ENCODE measurements at places on chromosomes 7 and 10.

DNA sequence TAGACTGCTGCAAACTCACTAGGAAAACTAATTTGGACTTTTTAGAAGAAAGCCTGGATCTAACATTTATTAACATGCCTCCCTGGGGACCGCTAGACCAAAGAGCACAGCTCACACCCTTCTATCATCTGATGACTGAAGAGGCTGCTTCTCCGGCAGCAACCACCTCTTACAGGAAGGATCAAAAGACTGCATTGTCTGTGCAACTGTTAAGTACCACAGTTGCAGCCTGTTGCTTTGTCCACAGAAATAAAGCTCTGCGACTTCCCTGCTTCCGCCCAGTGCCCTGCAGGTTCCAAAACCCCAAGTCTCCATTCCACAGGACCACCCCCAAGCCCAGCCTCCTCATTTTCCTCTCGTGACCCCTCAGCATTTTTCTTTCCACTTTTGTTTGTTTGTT lies 14.0 kb upstream of the PODXL start:
- no peak for DNase-seq

- DNase-seq, result no peak
These were observed 58.3 kb downstream of the MMRN2 start for GRCh38 chr10:86899132-86899531.

DNA sequence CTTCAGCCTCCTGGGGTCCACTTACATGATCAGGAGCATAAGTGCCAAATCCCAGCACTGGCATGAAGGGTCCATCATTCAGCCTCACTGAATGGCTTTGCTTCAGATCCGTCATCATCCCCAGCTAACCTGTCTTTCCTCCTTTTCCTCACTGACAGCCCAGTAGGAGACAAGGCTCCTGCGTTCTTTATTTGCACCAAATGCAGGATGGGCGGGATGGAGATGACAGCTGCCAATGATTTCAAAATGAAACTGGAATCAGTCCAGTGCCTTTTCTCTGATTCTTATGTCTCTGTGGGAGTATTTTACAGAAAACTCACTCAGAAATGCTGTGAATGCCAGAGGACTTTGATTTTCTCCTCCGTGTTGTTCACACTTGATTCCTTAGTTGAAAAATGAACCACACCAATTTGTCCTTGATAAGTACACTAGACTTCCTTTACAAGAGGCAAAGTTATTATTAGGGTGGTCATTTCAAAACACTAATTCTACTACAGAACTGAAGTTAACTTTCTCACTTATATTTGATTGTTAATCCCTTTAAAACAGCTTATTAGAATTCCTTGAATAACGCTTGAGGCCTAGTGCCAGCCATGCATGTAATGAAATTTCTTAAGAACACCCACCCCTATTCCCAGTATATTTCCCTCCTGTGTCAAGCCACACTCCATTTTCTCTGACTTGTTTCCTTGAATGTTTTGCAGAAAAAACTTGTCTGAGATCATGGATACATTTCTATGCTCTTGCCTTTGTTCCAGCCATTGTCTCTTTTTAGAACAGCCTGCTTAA lies at the start of gene AKR1C8:
Gene AKR1C8, minus strand, starts transcription at position 164 of the 789 bp plus-strand sequence. Its CDS starts 46 bp downstream, at position 118.
- DNase-seq, result no peak

GRCh38 chr7:30062587-30062986 lies 34.4 kb downstream of the PLEKHA8 start:
- DNase-seq, result no peak

DNA sequence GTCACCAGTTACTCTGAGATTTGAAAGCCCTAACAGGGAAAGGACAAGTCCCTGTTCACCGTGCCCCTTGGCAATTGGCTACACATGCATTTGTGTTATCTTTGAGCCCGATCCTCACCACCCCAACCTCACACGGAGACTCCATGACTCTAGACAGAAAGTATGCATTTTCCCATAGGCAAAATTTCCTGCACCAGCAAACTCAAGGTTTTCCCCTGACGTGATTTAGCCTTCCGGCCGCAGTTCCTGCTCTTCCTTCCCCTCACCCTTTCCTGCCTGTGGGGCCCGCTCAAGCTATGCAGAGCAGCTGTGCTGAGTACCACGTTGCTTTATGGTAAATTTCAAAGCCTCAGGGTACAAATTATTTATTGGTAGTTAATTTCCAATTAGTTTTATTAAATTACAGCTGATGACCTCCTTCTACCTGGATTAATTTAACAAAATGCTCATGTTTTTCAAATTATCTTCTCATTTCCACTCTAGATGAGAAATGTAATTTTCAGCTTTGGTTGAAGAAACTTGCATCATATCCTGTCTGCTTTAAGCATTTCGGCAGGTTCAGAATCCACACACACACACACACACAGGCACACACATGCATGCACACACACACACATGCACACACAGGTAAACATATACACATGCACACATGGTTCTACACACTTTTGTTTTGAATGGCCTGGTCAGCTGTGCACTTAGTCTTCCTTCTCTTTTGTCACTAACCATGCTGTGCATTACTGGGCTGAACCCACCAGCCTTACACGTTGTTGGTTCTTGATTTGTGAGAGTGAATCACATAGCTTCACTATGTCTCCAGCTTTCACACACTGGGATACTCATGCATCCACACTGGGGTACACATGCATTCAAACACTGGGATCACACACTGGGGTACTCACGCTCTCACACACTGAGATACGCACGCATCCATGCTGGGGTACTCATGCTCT lies 283.1 kb upstream of the PITRM1 start:
- DNase-seq, result no peak

DNA sequence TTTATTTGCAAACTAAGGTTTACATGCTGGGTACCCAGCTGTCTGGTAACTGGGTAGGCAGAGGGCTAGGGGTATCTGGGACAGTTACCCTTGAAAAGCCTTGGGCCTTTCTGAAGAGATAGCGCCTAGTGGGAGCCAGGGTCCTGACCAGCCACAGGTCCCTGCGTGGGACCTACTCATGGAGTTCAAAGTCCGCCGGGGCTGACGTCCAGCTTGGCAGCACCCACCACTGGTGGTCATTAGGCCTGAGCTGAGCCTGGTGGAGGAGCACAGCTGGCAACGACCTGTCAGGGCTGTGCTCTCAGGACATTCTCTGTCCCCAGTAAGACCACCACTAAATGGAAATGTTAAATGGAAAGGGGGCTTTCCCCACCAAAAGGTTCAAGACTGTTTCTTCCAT lies 20.0 kb downstream of the GUSB start:
- DNase-seq, result no peak

DNA sequence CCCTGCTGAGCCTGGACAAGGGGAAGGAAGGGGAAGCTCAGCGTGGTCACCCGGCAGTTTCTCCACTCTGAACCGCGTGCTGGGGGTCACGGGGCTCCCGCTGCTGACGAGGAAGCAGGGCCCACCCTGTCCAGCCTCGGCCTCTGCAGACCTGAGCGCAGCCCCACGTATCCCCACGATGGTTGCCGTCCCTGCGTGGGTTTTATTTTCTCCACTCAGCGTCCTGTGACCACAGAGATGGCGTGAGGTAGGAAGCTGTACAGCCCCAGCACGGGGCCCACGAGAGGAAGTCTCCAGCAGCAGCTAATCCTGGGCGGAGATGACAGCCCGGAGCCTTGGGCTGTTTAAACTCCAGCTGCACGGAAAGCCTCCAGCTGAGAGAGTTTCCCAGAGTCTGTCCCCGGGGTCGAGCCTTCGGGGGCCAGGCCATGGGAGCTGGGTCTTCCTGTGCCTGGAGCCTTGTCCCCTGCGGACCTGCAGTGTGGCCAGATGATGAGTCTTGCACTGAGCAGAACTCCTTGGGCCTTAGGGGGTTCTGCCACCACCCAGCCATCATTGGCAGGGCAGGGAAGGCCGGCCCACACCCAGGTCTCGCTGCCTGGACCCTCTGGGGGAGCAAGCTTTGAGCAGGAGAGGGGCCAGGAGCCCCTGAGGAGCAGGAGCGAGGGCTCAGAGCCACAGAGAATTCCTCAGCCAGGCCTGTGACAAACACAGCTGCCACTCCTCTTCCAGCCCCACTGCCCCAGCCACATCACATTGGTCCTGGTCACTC lies 72.8 kb upstream of the FAM20C start:
- DNase-seq, result no peak

GRCh38 chr7:114534953-114535352 lies 120.3 kb downstream of the FOXP2 start:
- DNase-seq, result no peak

DNA sequence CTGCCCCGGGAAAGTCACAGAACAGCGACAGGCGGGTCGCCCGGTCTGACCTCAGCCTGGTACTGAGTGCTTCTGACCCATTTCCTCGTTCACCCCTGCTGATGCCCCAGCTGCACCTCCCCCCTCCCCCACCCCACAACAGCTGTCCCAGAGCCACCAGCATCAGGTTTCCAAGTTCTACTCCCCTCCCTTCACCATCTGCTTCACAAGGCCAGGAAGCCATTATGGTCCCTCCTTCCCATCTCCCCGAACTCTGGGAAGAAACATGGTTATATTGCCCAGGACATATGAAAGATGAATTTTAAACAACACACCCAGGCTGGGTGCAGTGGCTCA lies 301.9 kb upstream of the GALNT17 start:
- no peak for DNase-seq

GRCh38 chr10:129096065-129096984 lies 370.7 kb upstream of the MGMT start:
- DNase-seq, result peak; percentile 84

DNA sequence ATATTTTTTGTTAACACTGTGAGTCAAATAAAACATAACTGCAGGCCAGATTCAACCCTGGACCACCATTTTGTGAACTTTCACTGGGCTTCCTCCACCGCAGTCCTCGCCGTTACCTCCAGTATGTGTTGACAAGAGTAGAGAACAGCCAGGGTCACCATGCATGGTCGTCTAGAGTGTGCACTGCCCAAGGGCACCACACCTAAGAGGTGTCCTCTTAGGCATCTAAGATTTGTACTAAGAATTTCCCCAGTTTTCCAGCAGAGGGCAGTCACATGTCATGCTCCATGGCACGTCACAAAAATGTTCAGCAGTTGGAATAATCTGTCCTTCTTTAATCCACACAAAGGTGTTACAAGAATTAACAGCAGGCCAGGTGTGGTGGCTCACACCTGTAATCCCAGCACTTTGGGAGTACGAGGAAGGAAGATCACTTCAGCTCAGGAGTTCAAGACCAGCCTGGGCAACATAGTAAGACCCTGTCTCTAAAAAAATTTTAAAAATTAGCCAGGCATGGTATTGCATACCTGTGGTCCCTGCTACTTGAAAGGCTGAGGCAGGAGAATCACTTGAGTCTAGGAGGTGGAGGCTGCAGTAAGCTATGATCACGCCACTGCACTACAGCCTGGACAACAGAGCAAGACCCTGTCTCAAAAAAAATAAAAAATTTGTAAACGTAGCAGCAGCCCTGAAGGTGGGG lies 71.2 kb upstream of the FOXK1 start:
- no peak for DNase-seq

GRCh38 chr10:16586358-16587138 lies 64.9 kb upstream of the C1QL3 start:
- no peak for DNase-seq

DNA sequence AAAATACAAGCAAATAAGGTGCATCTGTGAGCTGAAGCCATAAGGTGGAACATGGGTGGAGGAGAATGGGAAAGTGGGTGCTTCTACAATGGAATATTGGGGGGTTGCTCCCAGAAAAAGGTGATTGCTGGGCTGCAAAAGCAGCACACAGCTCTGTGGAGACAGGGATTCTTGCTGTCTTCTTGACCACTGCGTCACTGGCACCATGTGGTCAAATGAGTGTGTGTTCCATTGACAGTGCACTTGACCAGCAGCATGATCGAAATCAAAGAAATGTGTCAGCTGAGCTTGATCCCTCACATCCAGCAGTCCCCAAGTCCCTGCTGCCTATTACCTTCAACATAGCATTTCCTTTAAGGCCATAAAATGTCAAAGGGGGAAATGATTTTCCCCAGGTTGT lies 56.2 kb downstream of the GPR26 start:
- no peak for DNase-seq

DNA sequence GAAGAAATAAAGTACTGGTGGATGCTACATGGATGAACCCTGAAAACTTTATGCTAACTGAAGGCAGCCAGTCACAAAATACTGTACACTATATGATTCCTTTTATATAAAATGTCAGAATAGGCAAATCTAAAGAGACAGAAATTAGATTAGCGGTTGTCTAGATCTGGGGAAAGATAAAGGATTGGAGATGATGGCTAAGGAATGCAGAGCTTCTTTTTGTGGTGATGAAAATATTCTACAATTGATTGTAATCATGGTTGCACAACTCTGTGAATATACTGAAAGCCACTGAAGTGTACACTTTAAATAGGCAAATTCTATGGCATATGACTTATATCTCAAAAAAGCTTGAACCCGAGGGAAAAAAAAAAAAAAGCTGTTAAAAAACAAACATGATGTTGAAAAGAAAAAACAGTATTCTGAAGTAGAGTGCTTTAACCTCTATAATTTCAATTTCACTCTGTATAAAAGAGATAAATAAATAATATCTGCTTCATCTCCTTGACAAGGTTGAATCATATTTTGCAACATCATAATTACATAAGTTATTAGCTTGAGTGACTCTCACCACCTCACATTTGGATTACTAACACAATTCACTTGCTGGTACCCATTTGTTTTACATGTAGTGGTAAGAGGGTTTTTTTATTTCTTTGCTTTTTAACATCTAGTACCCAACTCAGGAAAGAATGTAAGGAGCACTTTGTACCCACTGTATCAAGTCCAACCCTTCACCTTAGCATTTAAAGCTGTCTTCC lies 2.8 kb upstream of the GNAI1 start:
- DNase-seq, result no peak

- no peak for DNase-seq
These were observed 1.9 kb downstream of the DNAH11 start for GRCh38 chr7:21544715-21545114.

- no peak for DNase-seq
These were observed 123.1 kb downstream of the CRPPA start for GRCh38 chr7:16298221-16298620.

DNA sequence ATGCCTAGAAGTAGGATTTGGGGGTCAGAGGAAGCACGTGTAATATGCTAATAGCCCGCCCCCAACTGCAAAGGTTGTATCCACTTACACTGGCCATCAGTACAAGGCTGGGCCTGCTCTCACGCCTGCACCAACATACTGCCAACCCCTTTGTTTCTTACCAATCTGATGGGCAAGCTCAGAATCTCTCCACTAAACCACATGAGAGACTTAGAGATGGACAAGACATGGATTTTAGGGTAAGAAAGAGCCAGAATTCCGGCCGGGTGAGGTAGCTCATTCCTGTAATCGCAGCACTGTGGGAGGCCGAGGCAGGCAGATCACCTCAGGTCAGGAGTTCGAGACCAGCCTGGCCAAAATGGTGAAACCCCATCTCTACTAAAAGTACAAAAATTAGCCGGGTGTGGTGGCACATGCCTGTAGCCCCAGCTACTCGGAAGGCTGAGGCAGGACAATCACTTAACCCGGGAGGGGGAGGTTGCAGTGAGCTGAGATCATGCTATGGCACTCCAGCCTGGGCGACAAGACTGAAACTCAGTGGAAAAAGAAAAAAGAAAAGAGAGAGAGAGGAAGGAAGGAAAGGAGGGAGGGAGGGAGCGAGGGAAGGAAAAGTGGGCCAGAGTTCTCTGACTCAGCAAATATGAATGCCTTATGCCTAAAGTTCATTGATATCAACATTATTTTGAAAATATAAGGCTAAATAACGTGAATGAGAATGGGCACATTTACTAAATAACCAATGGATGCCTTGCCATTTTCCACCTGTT lies 162.2 kb downstream of the SLIT1 start:
- DNase-seq, result peak; percentile 38

- DNase-seq, result no peak
These were observed 70.2 kb upstream of the CCDC71L start for GRCh38 chr7:106731187-106731586.

- no peak for DNase-seq
These were observed 167.6 kb downstream of the GRID1 start for GRCh38 chr10:86199041-86199440.

GRCh38 chr10:99674762-99675161 lies 15.5 kb downstream of the ENTPD7 start:
- no peak for DNase-seq
